NCI-H2171 treated with DMSO at 0.1 percent for 48 hours (cell line): ENCODE measurements at places on chromosomes 7 and 10.

GRCh38 chr7:24434972-24435371 is 138.3 kb upstream of the PALS2 start:
- DNase-seq: peak; percentile 22

DNA sequence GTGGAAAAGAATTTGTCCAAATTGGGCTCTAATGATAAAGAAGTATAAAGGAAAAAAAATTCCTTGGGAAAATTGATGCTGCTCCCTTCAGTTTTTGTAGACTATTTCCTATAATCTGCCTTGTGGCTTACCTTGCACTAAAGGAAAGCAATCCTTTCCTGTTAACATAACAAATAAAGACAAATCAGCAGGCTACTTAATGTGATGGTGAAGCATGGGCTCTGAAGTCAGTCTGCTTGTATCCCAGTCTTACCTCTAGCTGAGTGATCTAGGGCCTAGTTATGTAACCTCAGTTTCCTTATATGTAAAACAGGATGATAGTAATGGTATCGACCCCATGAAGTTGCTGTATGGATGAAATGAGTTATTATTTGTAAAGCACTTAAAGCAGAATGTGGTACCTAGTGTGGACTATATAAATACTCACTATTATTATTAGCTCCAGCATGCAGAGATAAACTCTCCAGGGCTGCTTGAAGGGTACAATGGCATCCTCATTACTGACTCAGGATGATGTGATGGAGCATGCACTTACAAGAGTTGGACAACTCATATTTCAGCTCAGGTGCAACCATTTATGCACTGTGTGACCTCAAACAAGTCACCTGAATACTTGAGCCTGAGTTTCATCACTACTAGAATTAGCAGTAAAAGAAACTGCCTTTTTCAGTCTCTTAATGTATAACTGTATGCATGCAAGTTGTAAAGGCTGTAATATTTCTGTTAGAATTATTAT is 156.1 kb downstream of the DKK1 start:
- DNase-seq: no peak

DNA sequence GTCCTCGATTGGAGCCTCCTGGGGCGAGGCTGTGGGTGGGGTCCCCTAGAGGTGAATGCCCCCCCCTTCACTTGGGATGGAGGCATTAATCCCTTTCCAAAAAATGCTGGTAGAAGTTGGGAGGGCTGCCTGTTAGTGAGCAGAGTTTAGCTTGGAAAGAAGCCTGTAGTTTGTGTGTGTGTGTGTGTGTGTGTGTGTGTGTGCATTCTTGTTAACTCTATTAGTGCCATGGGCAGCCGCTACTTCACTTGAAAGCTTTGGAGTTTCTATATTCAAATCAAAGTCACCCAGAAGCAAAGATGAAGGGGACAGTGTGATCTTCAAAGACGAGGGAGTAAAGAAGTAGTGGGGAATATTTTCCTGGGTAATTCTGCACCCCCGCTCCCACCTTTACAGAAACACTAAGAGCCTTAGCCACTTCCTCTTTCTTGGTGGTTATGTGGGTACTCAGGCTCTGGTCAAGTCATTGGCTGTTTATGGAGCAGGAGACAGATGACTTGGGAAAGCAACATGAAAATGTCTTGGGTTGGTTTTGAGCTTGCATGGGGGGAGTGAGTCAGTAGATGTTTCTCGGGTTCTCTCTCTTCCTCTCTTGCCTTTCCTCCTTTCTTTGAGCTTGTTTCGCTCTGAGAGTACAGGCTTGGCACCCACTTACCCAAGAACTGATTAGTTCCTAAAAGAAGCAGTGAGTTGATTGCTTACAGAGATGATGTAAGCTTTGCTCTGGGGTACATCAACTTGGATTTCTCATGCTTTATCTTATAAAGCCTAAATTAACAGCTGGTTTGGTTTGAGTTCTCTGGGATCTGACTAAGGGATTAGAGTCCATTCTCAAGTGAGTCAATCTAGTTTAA is 35.9 kb downstream of the TCF7L2 start:
- DNase-seq: no peak

GRCh38 chr10:70578371-70578947 is 24.1 kb downstream of the PRF1 start:
- no peak for DNase-seq

- DNase-seq: no peak
These were observed 1.9 kb downstream of the TBXAS1 start for GRCh38 chr7:139830782-139831501.

- no peak for DNase-seq
These were observed 23.7 kb upstream of the PRKAG2 start for GRCh38 chr7:151900591-151900985.

DNA sequence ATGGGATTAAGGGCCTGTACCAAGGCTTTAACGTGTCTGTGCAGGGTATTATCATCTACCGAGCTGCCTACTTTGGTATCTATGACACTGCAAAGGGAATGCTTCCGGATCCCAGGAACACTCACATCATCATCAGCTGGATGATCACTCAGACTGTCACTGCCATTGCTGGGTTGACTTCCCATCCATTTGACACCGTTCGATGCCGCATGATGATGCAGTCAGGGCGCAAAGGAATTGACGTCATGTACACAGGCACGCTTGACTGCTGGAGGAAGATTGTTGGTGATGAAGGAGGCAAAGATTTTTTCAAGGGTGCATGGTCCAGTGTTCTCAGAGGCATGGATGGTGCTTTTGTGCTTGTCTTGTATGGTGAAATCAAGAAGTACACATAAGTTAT is 18.2 kb downstream of the LSM5 start:
- DNase-seq: no peak

- no peak for DNase-seq
These were observed 44.2 kb downstream of the ZCCHC24 start for GRCh38 chr10:79401015-79401921.

DNA sequence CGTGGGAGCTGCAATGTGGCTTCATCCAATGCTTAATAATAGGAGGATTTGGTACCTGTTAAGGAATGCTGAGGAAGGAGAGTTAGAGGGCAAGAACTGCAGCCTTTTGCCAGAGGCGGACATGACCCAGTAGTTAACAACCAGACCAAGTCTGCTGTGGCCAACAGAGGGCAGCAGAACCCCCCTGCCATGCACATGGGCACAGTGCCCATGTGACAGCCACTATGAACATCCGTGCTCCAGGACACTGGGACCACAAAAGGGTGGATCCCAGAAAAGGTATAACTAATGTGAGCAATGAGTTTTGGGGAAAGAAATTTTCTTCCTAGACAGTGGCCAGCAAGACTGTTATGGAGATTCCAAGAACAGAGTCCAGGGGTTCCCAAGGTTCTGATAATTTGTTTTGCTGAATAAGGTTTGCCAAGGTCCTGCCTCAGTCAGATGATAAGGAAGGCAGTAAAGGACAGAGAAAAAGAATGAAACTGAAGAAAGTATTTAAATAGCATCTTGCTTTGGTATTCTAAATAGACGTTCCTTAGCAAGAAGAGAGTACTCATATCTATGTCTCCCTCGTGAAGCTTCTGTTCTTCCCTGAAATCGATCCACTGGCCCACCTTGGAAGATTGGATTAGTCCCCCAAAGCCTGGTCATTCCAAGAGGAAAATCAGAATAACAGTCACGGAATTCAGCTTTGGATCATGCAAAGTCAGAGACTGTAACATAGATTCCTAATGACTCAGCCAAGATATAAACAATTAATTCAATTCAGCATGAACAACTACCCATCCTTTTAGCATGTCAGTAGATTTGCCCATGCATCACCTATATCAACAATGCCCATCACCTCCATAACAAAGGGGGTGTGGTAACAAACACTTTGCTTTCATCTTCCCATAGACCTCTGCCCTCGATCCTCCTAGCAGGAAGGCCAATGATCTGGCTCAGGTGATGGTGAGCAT is 56.0 kb downstream of the LGI1 start:
- peak; percentile 11 for DNase-seq

GRCh38 chr10:43250615-43251418 is 16.0 kb downstream of the RASGEF1A start:
- no peak for DNase-seq

- no peak for DNase-seq
These were observed 69.7 kb downstream of the ZNRF2 start for GRCh38 chr7:30353932-30354607.

- no peak for DNase-seq
These were observed 29.0 kb downstream of the PRPF18 start for GRCh38 chr10:13615650-13616300.

- peak; percentile 50 for DNase-seq
These were observed 164.7 kb downstream of the CAMK1D start for GRCh38 chr10:12513775-12514673.

- DNase-seq: no peak
These were observed 945.9 kb downstream of the GRID1 start for GRCh38 chr10:85420501-85421191.

DNA sequence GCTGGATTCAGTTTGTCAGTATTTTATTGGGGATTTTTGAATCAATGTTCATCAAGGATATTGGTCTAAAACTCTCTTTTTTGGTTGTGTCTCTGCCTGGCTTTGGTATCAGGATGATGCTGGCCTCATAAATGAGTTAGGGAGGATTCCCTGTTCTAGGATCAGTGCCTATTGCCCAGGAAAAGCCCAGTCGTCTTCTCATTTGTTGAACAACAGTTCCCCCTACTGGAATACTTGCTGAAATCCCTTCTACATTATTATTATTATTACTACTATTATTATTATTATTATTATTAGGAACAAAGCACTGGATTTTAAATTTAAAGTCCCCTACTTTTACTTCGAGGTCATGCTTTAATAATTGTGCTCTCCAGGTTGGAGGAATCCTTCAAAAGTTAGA is 528.9 kb downstream of the MAGI2 start:
- DNase-seq: peak; percentile 73

- no peak for DNase-seq
These were observed 208.1 kb downstream of the JCAD start for GRCh38 chr10:29851241-29851640.

DNA sequence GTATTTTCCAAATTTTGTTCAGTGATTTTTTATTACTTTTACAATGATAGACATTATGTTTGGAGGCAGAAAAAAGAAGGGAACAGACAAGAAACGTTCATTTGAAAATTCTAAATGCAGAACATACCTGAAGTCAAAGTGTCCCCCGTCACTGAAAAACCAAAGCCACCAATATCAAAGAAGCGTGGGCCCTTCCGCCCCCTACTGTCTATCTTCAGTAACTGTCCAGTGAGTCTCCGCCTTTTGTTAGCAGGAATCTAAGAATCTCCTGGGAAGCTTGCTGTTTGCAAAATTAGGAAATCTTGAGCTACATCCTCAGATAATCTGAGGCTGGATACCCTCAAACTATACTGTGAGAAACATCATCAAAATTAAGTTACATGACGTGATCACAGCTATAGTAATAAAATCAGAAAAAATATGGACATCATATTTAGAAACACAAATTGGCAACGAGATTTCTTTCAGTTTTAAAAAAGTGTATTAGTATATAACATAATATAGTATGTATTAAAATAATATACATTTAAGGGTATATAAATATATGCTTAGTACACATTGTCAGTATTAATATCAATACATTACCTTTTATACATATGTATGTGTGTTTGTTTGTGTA is 169.3 kb upstream of the AKR1E2 start:
- peak; percentile 47 for DNase-seq

DNA sequence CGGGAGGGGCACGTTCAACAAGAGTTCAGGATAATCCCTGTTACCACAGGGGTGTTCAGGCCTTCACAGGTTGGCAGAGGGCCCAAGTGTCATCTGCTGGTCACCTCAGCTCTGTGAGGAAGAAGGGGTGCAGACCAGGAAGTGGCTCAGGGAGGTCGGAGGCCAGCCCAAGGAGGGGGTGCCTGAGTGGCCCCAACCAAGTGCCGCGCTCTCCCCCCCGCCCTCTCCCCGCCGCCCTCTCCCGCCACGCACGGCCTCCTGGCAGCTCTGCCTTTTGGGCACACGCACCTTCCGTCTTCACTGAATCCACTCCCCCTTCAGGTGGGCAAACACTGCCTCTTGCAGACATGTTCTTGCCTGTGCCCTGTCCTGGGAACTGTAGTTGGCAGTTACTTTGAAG is 245.2 kb downstream of the PAXIP1 start:
- DNase-seq: no peak

DNA sequence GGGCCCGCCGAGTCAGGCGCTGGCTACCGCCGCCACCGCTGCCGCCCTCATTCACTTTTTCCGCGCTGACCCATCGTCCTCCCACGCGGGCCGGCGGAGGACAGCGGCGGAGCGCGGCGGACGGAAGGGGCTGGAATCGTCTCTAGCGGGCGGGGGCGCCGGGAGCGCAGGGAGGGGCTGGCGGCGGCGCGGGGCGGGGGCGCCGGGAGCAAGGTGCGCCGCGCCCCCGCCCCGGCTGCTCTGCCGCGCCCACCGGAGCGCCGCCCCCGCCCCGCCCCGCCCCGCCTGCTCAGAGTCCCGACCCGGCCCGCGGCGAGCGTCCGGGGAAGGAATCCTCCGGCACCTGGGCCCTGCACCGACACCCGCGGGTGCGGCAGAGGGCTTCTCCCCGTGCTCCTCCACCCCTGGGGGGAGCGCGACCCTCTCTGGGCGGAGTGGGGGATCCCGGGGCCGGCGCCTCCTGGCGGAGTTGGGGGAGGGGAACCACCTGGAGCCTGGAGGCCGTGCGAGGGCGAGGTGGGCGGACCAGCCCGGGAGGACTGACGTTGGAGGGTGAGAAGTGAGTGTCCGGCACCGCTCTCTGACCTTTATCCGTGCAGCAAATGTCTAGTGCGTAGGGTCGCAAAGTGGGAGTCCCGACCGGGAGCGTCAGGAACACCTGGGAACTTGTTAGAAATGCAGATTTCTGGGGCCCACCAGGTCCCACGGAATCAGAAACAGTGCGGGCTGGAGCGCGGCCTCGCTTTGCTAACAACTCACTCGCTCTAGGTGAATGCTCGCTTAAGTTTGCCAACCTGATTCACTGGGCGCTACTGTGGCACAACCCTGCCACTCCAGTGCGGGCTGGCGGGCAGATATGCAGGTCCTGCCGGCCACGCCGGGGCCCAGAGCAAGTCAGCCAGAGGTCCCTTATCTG is at the start of gene COBL:
TSS of gene COBL (minus strand) at position 144 of the 916 bp plus-strand sequence. CDS start 176 bp downstream, outside the sequence.
- DNase-seq: no peak

- DNase-seq: no peak
These were observed 331.0 kb downstream of the PRPF18 start for GRCh38 chr10:13917791-13918190.

- no peak for DNase-seq
These were observed 129.0 kb upstream of the AGR3 start for GRCh38 chr7:17010637-17011300.

DNA sequence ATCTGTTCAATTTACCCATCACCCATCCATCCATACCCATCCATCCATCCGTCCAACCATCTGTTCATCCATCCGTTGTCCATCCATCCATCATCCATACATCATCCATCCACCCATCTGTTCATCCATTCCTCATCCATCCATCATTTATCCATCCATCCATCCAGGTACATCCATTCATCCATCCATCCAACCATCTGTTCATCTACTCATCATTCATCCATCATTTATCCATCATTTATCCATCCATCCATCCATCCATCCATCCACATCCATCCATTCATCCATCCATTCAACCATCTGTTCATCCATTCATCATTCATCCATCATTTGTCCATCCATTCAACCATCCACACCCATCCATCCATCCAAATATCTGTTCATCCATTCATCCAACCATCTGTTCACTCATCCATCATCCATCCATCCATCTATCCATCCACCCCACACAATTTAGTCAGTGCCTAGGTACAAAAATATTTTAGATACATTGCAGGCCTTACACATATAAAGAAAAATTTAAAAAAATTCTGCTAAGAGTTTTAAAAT is 119.1 kb downstream of the PRKCQ start:
- DNase-seq: no peak

- DNase-seq: no peak
These were observed 25.4 kb downstream of the FBH1 start for GRCh38 chr10:5915451-5915850.
